Caki2 (cell line): ENCODE measurements at places on chromosomes 11 and 22. TPM values are rescaled to one million over a fixed set of nuclear protein-coding genes. Genes with fewer than 3 reads are reported as not detected.
A peak's percentile ranks its signal among the peaks of the same experiment; 100 is the strongest.

CEP126 gene
- 0.46 and 0.54 TPM in 2 replicates for total RNA-seq

GRCh38 chr11:59660621-59661020, 8.2 kb downstream of the PATL1 start:
- no peak for DNase-seq

GLYATL1 gene
- not detected in 2 replicates for total RNA-seq

MIOX gene
- total RNA-seq = 1.9 TPM in 1 of 2 replicates, not detected in the other

GRCh38 chr11:93740031-93740729, 1.1 kb downstream of the TAF1D start:
- peak; percentile 19 for DNase-seq

MICAL3 gene
- 12.3 and 14.5 TPM in 2 replicates for total RNA-seq

GRCh38 chr22:43772831-43773230, 39.3 kb downstream of the EFCAB6 start:
- DNase-seq = no peak

DNA sequence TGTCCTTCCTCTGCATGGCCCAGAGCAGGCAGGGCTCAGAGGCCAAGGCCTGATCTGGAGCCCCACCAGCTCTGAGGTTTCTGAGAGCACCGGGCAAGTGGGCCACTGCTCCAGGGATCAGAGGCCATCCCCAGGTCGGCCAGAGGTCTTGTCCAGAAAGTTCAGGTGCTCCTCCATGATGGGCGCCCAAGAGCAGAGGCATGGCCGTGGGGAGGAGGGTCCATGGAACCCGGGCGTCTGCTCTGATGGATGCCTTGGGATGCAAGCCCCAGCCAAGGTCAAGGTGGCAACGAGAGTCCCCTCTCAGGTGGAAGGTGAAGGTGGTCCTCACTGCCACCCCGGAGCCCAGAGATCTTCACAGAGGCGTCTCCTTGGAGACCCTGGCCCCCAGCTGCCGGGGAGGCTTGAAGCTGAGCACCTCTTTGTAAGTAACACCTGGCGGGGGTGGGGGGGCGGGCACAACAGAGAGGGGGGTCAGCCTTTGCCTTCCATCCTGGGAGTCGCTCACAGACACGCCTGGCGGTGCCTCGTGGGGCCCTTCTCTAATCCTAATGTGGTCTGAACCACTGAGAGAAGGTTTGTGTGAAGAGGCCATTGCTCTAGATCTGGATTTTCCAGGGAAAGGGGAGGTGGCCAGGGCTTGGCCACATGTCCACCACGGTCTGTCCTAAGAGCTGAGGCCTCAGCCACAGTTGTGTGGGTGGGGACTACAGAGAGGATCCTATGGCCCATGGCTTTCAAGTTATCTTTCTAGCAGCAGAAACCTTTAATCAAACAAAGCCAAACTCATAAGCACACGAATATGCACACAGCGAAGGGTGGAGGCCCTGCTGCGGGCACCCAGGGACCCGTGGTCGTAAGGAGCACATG, 2.2 kb upstream of the HDAC10 start:
- DNase-seq = no peak

DNA sequence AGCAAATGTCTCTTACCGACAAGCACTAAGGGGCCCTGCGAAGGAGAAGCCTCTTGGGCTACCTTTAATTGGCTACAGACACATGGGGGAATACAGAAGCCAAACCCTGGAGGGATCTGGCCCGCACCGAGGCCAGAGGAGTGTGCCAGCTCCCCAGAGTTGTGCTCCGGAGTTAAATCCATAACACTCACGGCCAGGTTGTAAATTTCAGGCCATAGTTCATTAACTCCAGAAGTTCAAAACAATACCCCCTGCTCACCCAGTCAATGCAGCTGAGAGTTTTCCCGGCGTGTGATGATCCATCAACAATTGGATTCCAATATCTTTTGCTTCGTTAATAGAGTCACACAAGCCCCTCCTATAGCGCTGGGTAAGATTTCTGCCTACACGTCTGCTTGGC, 371.5 kb downstream of the NXPE2 start:
- DNase-seq = no peak

NCAM1 gene
- total RNA-seq = 1.4 and 7.5 TPM in 2 replicates

C11orf87 gene
- not detected in 2 replicates for total RNA-seq

C11orf71 gene
- 0.81 and 2.3 TPM in 2 replicates for total RNA-seq

GRCh38 chr11:69217276-69218105, 61.8 kb downstream of the SMIM38 start:
- DNase-seq = no peak

DNA sequence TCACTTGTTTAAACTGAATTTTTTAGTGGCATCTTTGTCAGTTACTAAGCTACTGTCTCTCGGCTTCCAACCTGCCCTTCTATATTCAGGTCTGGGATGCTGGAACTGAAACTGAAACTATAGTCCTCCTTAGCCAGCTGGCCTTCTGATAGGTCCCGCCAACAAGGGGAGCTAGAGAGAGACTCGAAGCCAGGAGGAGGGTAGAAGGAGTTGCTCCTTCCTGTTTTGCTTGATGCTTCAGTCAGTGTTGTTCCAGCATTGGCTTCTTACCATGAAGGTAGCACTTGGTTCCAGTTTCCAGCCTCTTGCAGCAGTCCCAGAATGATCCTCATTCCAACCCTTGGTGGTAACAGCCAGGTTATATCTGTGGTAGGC, 32.9 kb upstream of the HORMAD2 start:
- DNase-seq = no peak

OR52D1 gene
- not detected in 2 replicates for total RNA-seq

- DNase-seq = peak; percentile 21
Observed at GRCh38 chr11:8333811-8334401, 70.2 kb upstream of the LMO1 start.

DNA sequence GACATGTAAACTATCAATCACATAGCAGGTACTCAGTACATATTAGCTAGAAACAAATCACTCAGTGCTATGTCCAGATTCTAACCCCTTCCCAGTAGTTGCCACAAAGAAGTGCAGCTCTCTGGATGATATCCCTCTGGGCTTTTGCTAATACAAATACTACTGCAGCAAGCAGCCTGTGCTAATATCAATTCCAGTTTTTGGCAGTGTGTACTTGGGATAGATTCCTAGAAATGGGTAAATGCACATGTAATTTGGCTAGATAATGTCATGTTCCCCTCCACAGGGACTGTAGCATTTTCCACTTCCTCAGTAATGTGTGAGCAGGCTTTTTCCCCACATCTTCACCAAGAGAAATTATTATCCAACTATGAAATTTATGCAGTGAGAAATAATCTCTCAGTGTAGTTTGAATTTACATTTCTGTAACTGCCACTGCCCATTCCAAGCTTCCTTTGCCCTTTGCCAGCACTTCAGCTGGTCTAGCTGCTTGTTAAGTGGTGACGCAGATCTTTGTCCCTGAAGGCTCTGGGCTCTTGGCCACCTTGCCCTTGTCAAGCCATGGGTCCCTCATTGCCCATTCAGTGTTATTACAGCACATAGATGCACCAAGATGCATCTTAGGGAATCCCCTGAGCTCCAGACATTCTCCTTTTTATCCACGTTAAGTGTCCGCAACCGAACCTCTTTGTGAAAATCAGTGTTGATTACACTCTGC, 107.1 kb upstream of the CLPB start:
- DNase-seq = no peak
